ENCODE measurements at places on chromosomes 5 and 9. TPM values are rescaled to one million over a fixed set of nuclear protein-coding genes. Genes with fewer than 3 reads are reported as not detected.

DNA sequence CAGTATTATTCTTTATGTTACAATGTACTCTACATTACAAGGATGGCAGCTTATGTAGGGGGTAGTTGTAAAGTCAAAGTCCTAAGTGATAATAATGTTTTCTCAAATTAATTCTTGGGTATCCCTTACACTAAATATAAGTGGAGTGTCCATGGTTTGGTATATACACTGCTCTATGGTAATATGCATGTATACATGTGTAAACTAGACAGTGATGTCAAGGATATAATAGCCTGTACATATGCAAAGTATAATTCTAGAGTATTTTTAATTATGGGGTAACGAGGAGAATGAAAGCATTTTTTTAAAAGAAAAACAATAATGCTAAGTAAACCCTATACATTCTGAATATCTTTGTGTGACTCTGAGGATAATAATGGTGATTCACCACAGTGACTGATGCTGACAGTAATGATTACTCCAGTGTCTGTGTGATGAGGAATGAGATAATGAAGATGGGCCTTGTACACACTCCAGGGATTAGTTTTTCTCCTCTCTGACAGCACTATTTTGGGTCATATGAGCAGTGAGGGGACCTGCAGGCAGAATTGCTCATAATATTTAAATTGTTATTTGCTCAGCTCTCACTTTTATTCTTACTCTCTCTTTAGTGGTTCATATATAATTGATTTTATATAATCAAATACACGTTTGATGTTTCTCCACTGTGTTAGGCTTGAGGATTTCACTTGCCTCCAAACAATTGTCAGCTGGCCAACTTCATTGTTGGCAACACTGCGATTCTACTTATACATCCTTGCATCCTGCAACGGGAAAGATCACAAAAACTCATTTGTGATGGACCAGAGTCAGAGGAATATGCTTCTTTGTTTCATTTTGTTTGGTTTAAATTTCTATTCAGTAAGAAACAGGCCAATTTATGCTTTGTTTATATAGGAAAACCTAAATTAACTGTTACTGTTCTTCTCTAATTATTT lies 88.2 kb downstream of the NREP start:
- DNase-seq, result no peak

DNA sequence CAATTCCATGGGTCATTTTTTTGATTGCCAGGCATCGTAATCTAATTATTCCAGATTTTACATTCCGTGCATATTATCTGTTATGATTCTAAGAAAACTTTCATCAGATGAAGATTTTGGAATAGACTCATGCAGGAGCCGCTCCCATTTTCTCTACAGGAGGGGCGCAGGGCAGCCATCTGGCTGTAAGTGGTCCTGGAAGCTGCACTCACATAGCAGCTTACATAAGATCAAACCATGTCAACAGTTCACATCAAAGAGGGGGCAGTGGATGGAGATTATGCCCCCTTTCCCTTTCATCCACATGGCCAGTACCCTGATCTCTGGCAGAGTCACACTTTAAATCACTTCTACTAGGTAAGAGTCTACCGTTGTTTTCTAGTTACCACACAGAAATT lies 73.3 kb upstream of the PCA3 start:
- DNase-seq, result no peak

- peak; percentile 50 for DNase-seq
Measured at GRCh38 chr9:72485821-72486593, 35.4 kb upstream of the TMC1 start.

GRCh38 chr9:3887786-3888496 lies 362.1 kb upstream of the RFX3 start:
- DNase-seq, result no peak

Gene SHISAL2B
- polyA plus RNA-seq, result not detected

DNA sequence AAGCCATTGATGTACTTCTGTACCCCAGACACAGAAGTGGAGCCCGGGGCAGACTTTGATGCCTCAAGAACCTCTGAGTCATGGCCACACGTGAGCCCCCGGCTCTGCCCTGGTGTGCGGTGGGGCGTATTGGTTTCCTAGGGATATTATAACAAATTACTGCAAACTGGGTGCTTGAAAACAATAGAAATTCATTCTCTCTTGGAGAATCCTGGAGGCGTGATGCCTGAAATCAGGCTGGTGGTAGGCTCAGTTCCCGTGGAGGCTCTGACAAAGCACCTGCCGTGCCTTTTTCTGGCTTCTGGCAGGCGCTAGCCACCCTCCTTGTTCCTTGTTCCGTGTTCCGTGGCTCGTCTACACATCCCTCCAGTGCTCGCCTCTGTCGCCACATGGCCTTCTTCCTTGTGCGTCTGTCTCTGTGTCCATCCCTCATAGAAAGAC lies 24.2 kb downstream of the NEK6 start:
- no peak for DNase-seq

DNA sequence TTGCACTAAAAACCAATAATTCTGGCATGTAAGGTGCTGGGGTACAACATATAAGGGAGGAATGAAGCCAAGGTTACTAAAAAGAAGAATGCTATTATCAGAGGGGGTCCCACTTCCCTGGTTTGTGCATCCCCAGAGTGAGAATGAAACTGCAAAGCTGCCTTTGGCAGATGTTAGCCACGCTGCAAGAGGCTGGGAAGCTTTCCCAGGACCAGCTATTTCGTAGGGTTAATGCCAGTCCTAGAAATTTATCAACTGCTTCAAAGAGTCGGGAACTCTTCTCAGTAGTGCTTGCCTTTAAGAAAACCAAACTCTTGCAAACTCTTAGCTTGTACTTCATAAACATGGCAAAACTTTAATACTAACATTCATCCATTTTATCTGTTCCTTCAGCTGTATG lies 87.5 kb upstream of the NR5A1 start:
- no peak for DNase-seq

DNA sequence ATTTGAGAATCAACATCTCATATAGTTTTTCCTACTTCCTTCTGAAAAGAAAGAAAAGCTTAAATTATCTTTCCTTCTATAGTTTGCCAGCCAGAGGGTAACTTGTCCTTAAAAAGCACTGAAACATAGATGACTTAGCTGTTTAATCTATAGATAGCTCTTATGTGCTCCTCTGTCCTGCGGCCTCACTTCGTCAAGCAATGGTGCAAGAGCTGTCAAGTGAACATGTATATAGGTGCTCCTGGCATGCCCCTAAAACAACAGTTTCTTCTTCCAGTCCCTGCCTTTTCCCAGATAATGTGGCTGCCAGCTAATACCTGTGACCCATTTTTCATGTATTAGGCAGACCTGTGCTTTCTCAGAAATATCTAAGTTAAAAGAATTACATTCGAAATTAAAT lies 287.7 kb upstream of the EFNA5 start:
- DNase-seq, result no peak

DNA sequence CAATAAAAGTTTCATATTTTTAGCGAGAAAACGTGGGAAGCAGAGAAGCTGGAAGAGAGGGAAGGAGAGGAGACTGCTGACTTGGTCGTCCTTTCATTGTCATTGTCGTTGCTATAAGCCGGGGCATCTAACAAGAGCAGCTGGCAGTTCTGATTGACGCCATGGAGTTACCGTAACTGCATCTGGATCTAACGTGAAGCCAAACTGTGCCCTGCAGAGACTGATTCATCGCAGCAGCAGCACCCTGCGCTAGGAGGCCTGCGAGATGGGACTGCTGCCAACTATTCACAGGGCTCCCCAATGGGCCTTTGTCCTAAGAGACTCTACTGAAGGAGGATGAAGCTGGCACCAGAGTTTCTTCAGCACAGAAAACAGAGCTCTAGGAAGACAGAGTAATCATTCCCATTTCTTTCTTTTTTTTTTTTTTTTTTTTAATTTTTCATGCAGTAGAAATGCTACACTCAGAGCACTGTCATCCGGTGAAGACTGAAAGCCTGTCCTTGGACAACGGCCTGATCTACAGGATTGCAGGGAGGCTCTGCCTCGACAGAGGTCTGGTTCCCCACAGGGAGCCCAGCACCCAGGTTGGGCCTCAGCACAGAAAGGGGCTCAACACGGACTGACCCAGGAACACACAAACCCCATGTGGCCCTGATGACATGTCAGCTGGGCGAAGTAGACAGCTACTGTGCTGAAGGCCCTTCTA lies 47.8 kb downstream of the RETREG1 start:
- no peak for DNase-seq

Gene PAEP
- 0.20 TPM for polyA plus RNA-seq

GRCh38 chr5:158435161-158435616 lies 576.2 kb upstream of the CLINT1 start:
- DNase-seq, result no peak

DNA sequence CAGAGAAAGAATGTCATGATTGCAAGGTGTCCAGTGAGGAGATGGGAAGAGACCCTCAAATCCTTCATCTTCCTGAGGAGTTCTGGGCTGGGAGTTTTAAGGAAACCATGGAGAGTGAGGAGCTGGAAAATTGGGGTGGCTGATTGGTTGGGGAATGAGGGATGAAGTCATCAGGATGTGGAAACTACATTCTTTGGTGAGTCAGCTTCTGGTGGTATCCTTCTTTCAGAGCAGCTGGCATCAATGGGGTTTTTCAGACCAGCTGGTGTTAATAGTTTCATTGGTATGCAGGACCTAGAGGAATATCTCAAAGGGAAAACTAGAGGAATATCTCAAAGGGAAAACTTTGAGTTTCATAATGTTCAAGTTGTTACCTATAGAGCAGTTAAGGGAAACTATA lies 45.2 kb downstream of the RNF180 start:
- no peak for DNase-seq

GRCh38 chr5:33487236-33487635 lies 46.5 kb downstream of the TARS1 start:
- no peak for DNase-seq
